H9 (cell line): ENCODE measurements at places on chromosomes 2 and 18. TPM values are rescaled to one million over a fixed set of nuclear protein-coding genes. Genes with fewer than 3 reads are reported as not detected.

GRCh38 chr18:5939801-5940667, 44.7 kb upstream of the TMEM200C start:
- no peak for DNase-seq

- no peak for DNase-seq
Observed at GRCh38 chr2:31140151-31140550, 1.9 kb upstream of the GALNT14 start.

DNA sequence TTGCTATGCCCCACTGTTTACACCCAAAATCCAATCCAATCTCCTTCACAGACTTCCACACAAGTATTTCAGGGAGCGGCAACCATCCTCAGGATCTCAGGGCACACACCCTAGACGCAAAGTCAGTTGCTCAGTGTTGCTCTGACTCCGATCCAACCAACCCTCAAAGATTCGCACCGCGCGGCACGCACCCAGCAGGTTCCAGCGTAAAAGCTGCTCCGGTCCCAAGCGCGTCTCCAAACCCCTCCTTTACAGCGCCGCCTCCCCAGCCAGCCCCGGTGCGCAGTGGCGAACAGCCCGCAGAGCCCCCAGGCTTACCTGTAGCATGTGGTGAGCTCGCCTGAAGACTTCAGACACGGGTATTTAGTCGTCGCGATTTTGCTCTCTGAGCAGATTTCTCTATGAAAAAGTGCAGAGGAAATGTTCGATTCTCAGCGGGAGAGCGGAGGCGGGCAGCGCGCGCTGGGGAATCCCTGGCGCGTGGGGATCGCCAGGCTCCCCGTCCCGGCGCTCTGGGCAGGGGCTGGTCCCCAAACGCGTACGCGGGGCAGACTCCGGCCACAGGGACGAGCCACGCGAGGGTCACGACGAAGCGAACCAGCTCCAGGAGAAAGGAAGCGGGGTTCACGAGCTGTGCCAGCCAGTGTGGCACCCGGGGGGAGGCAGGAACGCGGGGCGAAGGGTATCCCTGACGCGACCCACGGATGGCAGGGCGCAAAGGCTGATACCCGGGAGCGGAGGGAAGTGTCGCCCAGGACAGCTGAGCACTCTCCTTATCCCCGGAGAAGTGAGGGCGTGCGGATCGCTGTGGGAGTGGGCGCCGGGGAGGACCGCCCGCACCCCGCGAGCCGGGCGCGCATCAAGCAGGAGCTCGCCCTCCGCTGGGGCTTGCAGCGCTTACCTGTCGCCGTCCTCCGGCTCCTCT, 650 bp downstream of the CCBE1 start:
- peak; percentile 74 for DNase-seq

- no peak for DNase-seq
Observed at GRCh38 chr2:85400541-85401463, 9.4 kb downstream of the CAPG start.

GRCh38 chr18:55031164-55031563, 71.9 kb upstream of the CCDC68 start:
- DNase-seq, result no peak

DNA sequence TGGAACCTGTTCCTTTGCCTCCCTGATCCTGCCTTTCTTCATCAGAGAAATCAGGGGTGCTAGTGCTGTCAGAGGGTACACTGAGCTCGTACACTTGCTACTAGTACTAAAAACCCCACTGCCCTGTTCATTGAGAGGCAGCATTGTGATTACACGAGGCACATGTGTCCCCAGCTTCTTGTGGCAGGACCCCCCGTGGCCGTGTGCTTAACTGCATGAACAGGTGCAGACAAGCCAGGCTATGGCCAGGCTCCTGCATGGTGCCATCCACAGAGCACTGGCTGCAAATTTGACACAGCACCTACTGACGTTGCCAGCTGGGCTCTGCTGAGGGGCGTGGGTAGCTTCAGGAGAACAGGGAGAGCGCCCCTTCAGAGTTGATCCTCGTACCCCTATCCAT, 248.4 kb downstream of the GLI2 start:
- DNase-seq, result no peak

DNA sequence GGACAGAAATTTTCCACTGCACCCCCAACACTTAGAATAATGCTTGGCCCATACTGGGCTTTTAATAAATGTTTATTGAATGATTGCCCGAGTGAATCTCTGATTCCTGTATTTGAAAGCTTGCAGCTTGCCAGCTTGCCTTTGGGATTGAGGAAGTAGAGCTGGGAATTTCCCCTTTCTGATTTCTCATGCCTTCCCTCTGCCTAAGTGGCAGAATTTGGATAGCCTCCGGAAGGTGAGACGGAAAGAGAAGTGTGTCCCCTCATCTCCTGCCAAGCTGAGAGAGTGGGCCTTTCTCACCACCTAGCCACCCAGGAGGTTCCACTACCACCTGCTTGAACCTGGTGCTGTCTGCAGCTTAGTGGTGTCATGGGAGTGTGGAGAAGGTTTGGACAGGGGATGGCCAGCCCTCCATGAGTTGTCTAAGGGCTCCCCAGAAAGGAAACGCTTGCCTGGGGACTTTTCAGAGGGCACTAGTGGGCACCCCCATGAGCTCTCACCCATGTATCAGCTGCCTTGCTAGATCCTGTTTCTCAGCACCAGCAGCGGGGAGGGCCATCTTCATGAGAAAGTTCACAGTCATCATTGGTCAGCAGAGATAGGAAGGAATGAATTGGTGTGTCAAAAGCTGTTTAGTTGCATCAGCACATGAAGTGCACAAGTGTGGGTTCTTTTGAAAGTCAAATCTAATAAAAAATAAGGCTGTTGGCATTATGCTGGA, 8.6 kb upstream of the NCOA1 start:
- no peak for DNase-seq

- DNase-seq, result no peak
Observed at GRCh38 chr18:1017227-1018058, 112.8 kb downstream of the ADCYAP1 start.

DNA sequence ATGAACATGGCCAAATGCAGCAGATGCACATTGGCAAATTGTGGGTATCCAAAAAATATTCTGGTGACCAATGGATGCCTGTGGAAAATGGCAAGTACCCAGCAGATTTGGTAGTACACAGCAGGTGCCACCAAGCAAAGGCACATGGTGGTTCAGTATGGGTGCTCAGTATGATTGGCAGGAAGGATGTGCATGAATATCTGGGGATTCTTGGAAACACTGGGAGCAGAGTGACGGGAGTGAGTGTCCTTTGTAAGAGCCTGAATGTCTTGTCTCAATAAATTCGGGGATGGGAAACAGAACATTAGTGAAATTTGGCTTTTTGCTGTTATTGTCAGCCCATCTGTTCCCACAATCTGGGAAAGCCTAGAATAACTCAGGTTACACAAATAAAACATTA, 36.8 kb upstream of the ACADL start:
- no peak for DNase-seq

GRCh38 chr2:223503746-223504145, 98.4 kb downstream of the SCG2 start:
- DNase-seq, result no peak

GRCh38 chr2:178320011-178320585, 125.8 kb downstream of the OSBPL6 start:
- no peak for DNase-seq

GRCh38 chr2:4151521-4151920, 448.1 kb downstream of the DCDC2C start:
- no peak for DNase-seq

- DNase-seq, result no peak
Observed at GRCh38 chr18:55420665-55421307, 167.2 kb downstream of the TCF4 start.

DNA sequence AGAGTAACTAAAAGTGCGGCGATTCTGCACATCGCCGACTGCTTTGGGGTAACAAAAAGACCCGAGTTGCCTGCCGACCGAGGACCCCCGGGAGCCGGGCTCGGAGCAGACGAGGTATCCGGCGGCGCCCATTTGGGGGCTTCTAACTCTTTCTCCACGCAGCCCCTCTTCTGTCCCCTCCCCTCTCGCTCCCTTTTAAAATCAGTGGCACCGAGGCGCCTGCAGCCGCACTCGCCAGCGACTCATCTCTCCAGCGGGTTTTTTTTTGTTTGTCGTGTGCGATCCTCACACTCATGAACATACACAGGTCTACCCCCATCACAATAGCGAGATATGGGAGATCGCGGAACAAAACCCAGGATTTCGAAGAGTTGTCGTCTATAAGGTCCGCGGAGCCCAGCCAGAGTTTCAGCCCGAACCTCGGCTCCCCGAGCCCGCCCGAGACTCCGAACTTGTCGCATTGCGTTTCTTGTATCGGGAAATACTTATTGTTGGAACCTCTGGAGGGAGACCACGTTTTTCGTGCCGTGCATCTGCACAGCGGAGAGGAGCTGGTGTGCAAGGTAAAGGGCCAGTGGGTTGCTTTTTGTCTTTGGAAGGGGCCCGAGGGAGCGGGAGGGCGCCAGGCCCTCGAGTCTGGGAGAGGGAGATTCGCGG, 1.4 kb downstream of the TRIB2 start:
- DNase-seq, result no peak

DNA sequence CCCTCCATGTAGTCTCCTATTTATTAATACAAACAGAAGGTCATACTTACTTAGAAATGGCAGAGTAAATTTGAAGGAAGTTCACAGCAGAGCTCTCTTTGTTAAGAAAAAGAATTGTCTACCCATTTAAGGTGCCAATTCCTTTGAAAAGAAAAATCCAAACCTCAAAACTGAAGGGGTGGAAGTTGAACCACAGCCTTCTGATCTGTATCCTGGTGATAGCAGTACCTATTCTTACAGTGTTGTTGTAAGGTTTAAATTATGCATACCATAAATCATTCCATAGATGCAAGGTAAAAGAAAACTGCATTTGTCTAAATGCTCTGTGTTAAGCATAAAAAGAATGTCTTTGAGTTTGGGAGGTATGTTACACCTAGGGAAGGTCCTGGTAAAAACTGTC, 47.6 kb downstream of the COBLL1 start:
- no peak for DNase-seq

DNA sequence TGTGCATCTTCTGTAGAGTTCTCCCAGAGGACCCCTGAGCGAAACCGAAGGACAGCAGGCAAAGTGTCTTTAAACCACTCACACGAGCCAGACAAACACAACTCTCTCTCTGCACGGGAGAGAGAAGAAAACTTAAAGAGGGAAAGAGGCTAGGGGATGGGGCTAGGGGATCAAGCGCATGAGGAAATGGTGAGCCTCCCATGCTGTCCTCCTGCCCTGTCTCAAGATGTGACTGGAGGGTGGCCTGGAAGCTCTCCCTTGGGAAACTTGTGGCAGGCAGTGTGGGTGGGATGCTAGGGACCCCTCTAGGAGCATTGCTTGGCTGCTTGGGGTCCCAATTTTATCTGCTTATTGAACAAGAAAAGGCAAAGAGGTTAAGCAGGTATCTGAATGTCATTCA, 44.5 kb downstream of the CYP26B1 start:
- peak; percentile 9 for DNase-seq

DNA sequence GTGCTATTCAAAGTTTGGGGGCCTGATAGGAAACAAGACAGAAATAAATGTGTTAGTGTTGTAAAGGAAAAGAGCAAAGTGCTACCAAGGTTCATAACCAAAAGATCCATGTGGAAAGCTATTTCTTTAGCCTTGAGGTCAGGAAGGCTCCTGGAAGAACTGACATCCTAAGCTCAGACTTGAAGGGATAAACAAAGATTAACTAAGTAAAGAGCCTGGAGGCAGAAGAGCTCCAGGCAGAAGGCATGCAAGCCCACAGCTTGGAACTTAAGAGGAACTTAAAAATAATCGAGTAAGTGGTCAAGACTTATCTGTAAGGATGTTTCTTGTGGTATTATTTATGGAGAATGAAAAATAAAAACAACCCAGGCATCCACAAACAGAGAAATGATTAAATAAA, 245.0 kb upstream of the MGAT5 start:
- no peak for DNase-seq

- no peak for DNase-seq
Observed at GRCh38 chr2:188922191-188922590, 52.0 kb upstream of the COL3A1 start.

DNA sequence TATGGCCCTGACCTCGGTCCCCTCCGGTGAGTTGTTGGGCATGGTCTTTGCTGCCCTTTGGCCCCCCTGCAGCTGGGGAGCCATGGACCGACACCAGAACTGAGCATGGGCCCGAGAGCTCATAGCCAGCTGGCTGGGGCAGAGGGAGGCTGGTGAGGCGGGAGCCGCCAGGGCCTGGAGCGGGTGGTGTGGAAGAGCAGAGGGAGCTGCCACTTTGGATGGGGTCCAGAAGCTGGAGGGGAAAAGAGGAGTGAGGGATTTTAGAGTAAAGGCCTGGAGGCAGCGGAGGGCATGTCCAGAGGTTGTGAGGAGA, 16.5 kb upstream of the CNNM3 start:
- no peak for DNase-seq

- DNase-seq, result no peak
Observed at GRCh38 chr2:209523867-209524266, 100.0 kb downstream of the MAP2 start.

DNA sequence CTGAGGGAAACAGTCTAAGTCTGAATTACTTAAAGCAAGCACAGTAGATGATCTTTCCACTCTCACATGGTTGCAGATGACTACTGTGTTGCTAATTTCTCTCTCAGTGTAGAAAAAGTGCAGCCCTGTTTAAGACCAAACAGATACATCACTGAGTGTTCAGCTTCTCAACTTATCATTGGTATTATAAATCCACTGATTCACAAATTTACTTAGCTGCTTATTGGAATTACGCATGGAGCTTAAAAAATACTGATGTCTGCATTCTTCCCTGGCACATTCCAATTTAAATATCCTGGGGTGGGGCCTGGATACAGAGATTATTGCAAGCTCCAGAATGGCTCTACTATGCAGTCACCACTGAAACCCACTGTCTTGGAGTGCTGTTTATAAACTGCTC, 411.2 kb downstream of the RND3 start:
- no peak for DNase-seq

DNA sequence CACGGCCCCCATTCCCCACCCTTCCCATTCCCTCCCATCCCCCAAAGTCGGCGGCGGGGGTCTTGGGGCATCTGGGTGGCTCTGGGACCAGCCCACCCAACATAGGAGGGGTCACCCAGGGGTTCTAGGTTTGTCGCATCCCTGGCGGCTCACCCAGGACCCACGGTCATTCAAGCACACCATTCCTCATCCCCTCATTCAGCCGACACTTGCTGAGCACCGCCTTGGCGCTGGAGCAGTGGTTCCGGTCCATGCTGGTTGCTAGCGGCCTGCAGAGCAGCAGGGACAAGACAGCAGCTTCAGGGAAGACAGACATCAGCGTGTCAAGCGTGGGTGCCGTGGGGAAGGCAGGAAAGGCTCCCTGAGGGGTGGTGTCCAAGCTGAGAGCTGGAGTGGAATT, 50.5 kb upstream of the OTOS start:
- no peak for DNase-seq

- DNase-seq, result no peak
Observed at GRCh38 chr2:183291436-183291835, 167.2 kb downstream of the NUP35 start.

- DNase-seq, result no peak
Observed at GRCh38 chr2:118576109-118576855, 271.2 kb downstream of the EN1 start.

GRCh38 chr2:178909507-178909906, 102.3 kb upstream of the TTN start:
- DNase-seq, result no peak

Gene POTEI
- total RNA-seq, result 0.99 and 1.2 TPM in 2 replicates

Gene MSGN1
- not detected in 2 replicates for total RNA-seq

Gene SEMA4F
- total RNA-seq, result 6.4 and 6.6 TPM in 2 replicates

Gene IL36RN
- total RNA-seq, result not detected in 2 replicates

Gene TXNDC2
- total RNA-seq, result 0.28 TPM in 1 of 2 replicates, not detected in the other

Gene ST6GAL2
- 7.6 and 7.8 TPM in 2 replicates for total RNA-seq

Gene M1AP
- total RNA-seq, result 5.5 and 7.6 TPM in 2 replicates

Gene UGT1A10
- total RNA-seq, result not detected in 2 replicates
